ENCODE measurements at places on chromosomes 4 and X.

GRCh38 chr4:2962614-2963174, 512 bp downstream of the NOP14 start:
- DNase-seq = no peak

DNA sequence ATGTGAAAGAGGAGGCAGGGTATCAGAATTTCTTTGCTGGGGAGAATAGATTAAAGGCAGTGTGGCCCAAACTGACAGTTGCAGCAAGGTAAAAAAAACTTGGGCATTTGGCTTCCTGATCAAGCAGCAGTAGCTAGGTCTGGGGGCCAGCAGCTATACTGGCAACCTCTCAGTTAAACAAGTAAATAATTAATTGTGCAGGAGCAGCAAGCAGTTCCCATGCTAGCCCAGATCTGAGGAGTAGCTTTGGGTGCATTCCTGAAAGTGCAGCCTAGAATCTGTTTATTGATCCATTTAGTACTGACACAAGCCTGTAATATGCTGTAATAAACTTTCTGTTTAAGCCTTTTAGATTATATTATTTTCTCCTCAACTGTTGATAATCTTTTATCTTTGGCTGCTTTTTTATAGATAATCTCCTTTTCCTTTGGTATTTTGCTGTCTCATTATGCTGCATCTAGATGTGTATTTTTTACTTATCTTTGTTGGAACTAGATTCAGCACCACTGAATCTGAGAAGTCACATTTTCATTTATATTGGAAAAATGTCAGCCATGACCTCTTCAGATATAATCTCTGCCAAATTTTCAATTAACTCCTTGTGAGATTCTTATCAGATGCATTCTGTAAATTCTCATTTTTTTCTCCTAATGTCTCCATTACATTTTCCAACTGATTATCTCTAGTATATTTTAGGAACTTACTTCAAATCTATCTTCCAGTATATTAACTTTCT, 276.3 kb downstream of the STPG2 start:
- no peak for DNase-seq

DNA sequence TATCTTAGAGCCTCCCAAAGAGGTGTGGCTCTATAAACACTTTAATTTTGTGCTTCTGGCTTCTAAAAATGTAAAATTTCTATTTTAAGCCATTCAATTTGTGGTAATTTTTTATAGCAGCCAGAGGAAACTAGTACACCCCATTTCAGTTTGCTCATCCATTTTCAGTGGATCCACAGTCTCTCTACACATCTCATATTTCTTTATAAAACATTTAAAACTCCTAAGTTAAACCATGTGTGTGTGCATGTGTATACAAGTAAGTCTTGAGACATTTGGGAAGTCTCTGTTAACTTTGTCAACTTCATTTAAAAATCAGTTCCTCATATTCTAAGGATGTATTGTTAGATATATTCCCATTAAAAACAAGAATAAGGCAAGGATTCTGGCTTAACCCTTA, 273.2 kb downstream of the IL15 start:
- DNase-seq = no peak

DNA sequence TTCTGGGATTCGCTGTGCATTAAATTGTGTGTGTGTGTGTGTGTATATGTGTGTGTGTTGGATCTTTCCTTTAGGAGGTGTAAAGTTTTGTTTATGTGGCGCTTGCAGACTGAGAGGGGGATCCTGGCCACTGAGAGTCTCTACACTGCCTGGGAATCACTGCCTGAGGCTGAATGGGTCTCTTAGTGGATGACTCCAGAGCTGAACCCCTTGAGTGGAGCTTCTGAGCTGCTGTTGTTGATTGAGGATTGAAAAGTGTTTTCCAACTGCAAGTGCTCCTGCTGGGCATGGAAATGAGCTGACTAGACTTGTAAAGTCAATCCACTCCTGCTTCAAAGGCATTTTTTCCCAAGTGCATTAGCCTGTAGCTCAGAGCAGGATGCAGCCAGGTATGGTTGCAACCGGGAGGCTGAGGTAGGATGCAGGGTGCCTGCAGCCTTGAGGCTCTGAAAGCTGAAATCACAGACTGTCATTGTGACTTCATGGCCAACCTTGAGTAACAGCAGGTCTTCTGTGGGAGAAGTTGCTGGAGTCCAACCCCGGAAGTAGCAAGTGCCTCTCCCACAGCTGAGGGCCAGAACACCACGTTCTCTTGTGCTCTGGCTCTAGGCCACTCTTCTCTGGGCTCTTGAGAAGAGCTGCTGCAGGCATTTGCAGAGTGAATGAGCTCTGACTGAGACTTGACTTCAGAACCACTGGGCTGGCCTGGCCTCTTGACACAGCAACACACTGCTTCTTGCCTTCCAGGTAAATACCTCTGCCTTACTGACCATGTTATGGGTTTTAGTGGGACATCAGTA, at the start of gene TBX22:
TBX22 (plus strand) TSS at position 613 of the 800 bp plus-strand sequence. CDS start 7,517 bp downstream, outside the sequence.
- no peak for DNase-seq

DNA sequence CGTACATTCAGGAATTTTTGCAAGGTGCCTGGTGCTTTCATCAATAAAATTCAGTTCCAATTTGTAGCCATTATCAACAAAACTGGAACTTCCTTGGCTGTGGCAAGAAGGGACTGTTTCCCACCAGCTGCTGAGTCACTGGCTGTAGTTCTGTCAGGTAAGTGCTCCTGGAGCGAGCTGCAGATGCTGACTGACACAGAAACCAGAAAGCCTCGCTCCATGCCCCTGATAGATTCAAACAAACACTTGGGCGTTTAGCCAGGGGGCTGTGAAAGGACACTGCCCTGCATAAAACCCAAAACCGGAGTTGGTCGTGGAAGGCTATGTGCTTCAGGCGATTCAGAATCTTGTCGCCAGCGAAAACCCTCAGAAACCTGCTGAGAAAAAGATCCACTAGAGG, 188.4 kb upstream of the FAM9B start:
- DNase-seq = no peak

GRCh38 chr4:124753941-124754581, 41.5 kb upstream of the ANKRD50 start:
- no peak for DNase-seq

DNA sequence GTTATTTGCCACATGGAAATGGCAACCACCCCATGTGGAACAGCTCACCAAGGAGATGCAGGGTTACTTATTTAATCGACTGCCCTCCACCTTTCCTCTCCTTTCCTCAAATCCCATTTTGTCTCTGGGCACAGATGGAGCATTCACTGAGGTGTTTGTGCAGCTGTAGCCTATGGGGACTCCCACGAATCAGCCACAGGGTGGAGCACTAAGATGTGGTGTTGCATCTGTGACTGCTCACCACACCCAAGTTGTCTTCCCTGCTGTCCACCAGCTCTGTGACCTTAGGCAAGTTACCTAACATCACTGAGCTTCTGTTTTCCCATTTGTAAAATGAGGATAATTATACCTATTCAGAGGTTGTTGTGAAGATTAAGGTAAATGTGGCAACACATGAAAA, 252.4 kb upstream of the CPEB2 start:
- DNase-seq = no peak

DNA sequence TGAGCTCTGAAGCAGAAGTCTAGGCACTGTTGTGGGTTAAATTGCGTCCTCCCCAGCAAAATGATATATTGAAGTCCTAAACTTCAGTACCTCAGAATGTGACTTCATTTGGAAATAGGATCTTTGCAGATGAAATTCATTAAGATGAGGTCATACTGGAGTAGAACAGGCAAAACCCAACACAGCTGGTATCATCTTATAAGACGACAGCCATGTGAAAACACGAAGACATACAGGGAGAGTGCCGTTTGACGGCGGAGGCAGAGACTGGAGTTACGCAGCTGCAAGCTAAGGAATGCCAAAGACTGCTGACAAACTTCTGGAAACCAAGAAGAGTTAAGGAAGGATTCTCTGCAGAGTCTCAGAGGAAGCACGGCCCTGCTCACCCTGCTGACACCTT, 241.5 kb downstream of the MAML3 start:
- no peak for DNase-seq

- DNase-seq = no peak
These were observed 548.9 kb downstream of the PPP4R3C start for GRCh38 chrX:26914232-26914631.

DNA sequence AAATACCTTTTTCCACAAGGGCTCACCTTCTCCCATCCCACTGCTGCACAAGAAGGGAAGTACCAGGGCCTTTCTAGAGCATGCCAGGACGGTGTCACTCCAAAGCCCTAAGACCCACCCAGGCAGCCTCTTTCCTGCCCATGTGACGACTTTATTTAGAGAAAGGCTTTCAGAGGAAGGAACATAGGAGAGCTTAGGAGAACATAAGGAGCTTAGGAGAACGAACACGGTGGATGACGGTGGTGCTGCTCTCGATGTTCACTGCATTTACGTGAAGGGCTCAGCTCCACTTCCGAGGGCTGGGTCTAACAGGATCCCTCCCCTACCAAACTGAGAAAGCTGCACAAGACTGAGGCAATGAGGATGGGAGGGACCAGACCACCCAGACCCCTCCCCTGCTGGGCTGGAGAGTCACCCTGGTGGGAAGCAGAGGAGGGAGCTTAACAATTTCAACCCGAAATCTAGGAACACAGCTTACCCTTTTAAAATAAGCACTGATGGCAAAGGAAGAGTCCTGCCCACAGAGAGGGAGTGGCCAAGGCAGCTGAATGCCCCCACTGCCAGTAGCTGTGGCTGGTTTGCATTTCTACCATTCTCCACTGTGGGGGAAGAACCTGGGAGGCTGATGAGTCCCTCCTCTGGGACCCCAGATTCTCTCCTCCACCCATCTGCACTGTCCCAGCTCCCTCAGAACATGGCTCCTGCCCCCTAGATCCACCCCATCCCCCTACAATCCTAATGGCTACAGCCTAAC, 29.8 kb downstream of the ZFYVE28 start:
- no peak for DNase-seq

DNA sequence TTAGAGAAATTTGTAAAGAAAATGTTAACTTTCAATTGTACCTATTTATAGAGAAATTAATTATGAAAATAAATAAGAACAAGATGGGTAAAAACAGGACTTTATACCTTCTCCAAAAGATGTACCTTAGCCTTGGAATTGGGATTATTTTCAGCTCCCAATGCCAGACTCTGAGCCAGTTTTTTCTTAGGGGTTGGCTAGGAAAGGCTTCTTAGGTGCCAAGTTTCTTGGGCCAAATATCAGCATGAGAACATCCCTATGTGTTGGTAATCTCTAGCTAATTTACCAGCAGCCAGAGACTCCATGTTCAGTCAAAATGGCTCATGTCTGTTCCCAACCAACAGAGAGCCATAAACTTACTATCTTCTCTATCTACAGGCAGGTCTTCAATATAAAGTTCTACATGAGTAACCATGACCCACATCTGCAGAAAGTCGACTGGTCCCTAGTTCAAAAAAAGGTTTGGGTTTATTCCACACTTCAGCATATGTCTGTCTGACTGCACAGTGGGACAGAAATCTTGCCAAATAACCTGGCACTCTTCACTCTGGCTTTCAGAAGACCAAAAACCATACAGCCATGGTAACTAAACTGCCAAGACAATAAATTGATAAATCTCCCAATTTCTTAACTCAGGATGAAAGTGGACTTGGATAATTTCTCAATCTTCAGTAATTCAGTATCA, 380.5 kb upstream of the RASGEF1B start:
- no peak for DNase-seq

DNA sequence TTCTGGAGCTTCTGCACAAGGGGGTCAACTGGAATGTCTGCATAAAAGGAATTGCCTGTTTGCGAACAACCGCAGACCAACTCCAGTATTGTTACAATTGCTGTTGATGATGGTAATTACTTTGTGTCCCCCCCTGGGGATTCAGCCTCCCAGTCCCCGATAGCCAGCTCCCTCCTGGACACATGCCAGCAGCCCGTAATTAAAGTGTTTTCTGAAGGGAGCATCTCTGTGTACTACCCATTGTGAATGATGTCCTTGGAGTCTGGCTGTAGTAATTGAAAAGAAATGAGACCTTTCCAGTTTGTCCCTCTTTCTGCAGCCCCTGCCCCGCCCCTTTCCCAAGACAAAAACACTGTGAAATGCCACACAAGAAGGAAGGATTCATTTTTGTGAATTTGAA, 377.1 kb upstream of the LCORL start:
- no peak for DNase-seq

- DNase-seq = no peak
These were observed 102.3 kb downstream of the SCD5 start for GRCh38 chr4:82696117-82696860.

Measured in activated gamma-delta T cell treated with anti-CD3 and anti-CD28 coated beads, Interleukin-2, amount 50 U/mL, for 16 hours (primary cell).